ENCODE measurements at places on chromosomes 11 and 22.

DNA sequence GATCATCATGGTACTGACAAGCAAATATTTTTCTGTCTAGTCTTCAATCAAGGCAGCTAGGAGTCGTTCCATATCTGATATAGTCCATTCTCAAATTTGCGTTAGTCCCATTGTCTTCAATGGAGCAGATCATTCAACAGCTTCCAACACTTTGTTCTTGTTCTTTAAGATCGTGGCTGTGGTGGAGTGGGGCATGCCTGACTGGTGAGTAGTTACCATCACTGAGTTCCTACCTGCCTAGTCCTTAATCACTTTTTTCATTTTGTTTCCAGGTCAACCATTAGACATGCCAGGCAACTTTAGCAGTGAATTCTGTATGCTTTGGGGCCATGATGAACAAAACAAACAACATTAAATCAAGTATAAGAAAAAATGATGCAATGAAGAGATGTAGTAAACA, 693.1 kb upstream of the KIRREL3 start:
- no peak for DNase-seq

DNA sequence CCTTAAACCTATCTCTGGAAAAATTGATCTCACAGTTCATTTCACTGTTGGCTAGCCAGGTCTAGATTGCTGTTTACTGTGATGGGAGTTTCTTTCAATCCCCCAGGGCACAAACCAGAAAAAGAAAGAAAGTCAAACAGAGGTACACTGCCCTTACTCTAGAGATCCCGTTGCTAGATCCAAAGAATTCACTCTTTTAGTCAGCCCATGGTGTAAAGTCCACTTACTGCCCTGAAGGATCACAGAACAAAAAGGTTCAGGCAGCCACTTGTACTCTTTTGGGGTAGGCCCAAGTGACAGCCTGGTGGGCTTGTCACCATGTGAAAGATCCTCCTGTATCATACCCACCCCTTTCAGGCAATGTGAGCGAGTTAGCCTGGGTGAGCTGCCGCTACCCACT, 162.6 kb upstream of the CCDC179 start:
- DNase-seq, result no peak

- no peak for DNase-seq
These were observed 95.4 kb downstream of the EXT2 start for GRCh38 chr11:44190883-44191230.

DNA sequence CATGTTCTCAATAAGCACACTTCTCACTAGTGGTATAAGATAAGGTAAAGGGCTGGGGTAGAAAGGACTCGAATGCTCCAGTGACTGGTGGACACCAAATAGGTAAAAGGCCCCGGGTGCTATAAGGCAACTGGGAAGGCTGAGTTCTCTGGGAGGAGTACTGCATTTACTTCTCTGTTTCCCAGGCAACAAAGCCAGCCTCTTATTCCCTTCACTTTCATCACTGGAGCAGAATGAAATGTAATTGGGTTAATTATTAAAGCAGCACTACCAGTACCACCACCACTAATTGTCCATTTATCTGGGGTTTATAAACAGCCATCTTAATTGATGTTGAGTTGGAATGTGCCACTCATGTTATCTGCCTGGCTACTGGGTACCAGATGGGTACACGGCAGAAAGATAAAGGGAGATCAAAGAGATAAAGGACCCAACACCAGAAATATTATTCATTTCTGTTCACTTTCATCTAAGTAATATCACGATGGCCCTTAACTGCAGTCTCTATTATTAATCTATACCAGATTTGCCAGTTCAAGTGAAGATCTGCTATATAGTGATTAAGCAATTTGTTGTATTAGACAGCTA, 94.4 kb upstream of the CHRM4 start:
- DNase-seq, result no peak

- DNase-seq, result no peak
These were observed 8.6 kb upstream of the RBM4B start for GRCh38 chr11:66686100-66686785.

GRCh38 chr11:123601743-123602142, 52.7 kb downstream of the SCN3B start:
- no peak for DNase-seq

DNA sequence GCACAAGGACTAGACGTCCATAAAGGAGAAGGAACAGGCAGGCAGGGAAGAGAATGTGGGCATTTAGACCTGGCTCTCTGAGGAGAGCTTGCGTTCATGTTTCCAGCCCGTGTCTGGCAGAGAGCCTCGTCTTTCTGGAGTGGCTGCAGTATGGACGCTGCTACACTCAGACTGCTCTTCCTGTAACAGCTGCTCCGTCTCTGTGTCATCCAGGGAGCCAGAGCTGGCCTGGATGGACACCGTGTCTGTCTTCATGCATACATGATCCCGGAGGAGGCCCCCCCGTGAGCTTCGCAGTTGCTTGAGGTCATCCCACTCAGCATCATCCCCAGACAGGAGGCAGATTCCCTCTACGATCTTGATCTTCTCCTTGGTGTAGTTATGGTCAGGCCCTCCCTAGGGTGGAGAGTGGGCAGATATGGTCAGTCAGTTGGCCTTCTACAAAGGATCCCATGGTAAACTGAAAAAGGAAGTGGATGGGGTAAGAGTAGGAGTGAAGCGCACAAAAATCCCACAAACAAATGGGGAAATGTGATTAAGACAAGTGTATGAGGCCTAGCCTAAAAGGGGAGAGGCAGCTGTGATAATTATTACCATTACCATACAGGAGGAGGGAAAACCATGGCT, 13.0 kb upstream of the CKAP5 start:
- DNase-seq, result no peak

- no peak for DNase-seq
These were observed 3.8 kb downstream of the PRPF19 start for GRCh38 chr11:60902625-60903024.

- DNase-seq, result no peak
These were observed 1.8 kb downstream of the RASSF10 start for GRCh38 chr11:13010749-13011465.

DNA sequence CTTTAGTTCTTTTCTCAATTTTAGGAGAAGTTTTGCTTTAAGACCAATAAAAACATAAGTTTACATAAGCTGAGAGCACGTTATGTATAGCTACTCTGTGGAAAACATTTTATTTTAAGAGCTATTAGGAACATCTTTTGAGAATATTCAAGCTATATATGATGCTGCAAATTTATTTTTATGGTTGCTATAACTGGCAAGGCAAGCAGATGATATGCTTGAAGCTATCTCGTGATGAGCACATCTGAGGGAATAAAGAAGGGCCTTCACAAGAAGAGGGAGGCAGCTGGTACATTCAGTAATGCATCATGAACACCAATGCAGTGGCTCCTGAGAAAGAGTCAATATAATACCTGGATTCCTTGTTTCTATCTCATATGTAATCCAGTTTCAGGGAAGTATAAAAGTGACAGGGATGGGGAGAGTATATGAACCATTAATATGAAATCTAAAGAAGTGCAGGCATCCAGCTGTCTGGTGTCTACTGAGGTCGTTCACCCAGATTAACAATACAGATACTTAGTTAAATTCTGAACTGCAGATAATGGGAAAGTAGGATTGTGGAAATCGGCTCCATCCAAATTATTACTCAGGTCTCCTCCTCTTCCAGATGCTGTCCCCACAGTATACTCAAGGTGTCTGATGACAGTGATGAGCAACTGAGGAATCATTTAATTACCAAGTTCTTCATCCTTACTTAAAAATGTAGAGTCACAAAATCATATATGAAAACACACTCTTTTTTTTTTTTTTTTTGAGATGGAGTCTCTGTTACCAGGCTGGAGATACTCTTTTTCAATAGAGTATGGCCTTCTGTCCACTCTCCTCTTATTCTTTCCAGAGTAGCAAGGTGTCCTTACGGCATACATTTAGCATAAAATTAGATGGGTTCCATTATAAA, 100.4 kb upstream of the SERPIND1 start:
- no peak for DNase-seq
